H54 (cell line): ENCODE measurements at places on chromosomes 2 and 18.

- DNase-seq = no peak
Observed at GRCh38 chr2:212359425-212360067, 179.1 kb downstream of the ERBB4 start.

DNA sequence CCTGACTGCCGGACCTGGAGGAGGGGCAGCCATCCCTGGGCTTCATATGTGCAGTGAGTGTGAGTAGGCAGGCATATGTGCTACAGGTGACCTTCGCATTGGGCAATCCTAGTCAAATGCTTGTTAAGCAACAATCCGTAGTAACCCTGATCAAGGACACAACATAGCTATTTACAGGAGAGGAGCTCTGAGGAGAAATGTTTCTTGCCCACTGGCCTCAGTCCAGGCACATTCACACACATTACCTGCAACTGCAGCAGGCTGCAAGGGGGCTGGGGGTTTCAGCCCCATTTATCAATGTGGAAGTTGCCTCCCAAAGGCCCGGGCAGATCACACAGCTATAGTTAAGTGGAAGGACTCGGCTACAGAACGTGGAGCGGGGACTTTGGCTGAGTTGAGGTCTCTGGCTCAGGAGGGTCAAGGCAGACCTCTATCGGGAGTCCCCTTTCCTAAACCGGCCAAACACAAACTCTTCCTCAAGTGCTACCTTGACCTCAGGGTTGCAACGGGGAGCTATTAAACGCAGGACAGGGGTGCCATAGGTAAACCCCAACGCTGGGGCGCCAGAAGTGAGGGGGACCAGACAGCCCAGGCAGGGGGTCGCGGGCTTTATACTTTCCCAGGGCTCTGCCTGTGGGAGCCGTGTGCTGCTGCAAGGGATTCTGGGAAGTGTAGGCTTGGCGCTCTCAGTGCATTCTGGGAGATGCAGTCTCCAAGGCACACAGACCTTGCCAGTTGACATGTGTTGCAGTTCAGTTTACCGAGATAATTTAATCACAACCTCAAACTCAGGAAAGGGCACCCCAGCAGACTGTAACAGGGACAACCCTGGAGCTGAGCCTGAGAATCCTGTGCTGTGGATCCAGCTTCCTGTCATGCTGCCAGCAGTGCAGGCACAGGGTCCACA lies 9.4 kb downstream of the KHK start:
- DNase-seq = peak; percentile 54

- DNase-seq = no peak
Observed at GRCh38 chr18:31227497-31228229, 65.0 kb upstream of the DSC1 start.

- DNase-seq = no peak
Observed at GRCh38 chr2:129379411-129379810, 600.1 kb upstream of the RAB6C start.

DNA sequence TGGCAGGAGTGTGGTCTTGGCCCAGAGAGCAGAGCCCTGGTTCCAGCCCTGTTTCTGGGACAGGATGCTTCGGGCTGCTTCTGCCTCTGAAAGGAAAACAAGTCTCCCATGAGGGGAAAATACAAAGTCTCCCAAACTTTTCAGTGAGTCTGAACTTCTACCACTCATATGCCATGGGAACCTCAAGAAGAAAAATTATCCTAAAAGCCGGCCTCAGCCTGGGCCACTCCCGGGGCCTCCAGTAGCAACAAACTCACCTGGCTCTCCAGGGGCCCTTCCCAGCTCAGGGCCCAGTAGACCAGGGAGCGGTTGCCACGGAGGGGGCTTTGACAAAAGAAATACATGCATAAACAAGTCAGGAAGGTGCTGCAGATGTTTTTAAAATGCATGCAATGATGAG lies 289.2 kb upstream of the HDAC4 start:
- DNase-seq = no peak
